CD4-positive, alpha-beta T cell treated with Interleukin-6 for 4 hours (primary cell): ENCODE measurements at places on chromosomes 1 and 21.

GRCh38 chr21:31501926-31502325 lies 157.6 kb upstream of the SOD1 start:
- no peak for DNase-seq

- no peak for DNase-seq
Measured at GRCh38 chr1:57463343-57463742, 39.5 kb upstream of the DAB1 start.

- DNase-seq: no peak
Measured at GRCh38 chr21:36075171-36075570, 5.3 kb downstream of the CBR1 start.

- peak; percentile 10 for DNase-seq
Measured at GRCh38 chr21:17454315-17455027, 58.4 kb upstream of the CXADR start.

DNA sequence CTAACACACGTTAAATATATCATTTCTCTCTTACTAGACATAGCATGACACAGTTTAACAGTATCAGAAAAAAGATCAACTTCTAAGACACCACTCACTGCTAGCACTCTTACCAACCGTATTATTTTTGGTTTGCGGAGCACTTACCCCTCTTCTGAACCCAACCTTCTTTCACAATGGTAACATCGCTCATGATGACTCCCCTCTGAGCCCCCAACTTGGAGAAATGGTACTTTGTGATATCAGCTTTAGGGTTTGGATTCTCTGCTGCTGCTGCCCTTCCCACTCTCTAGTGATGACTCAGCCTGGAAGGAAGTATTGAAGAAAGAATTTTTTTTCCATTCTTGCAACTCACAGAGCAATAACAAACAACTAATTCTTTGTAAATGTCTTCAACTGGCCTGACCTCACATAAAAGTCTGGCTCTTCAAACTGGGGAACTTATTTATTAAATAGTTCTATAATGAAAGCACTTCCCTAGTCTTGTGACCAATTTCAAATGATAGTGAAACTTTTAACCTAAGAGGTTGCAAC lies 7.0 kb downstream of the AKT3 start:
- peak; percentile 23 for DNase-seq

DNA sequence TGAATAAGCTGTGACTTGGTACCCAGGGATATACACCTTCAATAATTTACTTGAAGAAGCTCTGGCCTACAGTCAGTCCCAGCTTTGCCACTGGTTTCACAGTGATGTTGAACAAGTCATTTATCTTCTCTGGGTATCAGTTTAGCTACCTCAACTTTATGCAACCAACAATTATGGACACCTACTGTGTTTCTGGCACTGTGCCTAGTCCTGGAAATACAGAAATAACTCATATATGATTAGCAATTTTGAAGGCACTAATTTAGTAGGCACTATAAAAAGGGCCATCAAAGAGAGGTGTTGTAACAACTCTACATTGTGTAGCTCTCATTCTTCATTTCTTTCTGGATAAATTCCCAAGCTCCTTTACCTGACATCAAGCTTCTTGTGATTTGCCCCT lies 88.6 kb upstream of the SPATA6 start:
- DNase-seq: no peak

GRCh38 chr1:145962157-145963102 lies 1.9 kb downstream of the ANKRD34A start:
- peak; percentile 61 for DNase-seq

DNA sequence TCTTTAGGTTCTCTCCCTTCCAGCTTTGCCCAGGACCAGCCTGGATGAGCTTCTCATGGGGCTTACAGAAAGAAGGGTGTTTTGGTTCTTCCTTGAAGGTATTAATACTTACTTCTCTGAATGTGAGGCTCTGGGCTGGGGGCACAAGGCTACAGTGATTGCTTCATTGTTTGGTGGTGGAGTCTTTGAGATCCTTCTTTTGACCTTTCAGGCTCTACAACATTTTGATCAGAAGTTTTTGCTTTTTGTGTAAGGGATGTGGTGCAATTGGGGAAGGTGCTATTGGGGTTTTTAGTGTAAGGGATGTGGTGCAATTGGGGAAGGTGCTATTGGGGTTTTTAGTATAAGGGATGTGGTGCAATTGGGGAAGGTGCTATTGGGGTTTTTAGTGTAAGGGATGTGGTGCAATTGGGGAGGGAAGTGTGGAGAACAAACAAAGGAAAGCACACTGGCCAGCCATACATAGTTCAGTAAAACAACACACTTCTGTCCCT lies 103.6 kb upstream of the IVNS1ABP start:
- DNase-seq: no peak

DNA sequence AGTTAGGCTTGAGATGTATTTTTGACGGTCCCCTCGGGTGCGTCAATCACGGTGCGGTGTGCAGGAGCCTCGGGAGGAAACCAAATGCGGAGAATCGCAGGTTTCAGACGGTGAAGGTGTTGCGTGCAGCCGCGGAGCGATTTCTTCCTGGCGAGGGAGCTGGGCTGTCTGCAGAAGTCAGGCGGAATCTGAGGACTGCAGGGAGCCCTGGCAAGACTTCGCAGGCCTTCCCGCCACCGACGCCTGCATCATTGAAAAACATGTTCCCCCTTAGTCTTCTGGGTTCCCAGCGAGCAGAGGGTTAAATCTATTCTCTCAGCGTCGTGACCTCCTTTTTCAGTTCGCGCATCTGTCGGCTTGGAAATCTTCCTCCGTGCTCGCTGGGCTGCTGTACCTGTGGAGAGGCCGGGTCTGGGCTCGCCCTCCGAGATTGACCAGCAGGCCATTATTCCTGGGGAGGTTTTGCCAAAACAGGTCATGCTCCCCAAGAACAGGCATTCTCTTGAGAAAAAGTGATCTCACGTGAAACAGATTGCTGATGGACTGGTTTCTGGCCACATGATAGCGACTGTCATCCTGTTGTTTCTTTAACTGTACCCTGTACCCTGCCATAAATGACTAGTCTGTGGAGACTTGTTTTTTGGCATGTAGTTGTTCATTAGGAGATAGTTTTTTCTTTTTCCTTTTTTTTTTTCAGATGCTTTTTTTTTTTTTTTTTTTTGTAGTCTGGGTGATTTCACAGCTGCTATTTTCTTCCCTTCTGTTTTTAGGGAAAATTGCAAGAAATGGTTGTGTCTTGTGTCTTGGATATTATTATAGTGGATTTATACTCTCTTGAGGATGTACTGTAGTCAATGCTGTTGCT lies 894 bp downstream of the EPB41 start:
- DNase-seq: peak; percentile 68

DNA sequence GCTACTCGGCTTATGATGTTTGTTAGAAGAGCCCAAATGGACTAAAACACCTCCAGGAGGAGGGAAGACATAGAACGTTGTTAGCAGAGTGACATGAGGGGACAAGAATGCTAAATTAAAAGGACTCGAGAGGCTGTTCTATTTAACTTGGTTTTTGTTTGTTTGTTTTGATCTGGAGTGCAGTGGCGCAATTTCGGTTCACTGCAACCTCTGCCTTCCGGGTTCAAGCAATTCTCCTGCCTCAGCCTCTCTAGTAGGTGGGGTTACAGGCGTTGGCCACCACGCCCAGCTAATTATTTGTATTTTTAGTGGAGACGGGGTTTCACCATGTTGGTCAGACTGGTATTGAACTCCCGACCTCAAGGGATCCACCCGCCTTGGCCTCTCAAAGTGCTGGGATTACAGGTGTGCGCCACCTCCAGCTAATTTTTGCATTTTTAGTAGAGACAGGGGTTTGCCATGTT lies 5.1 kb upstream of the HNRNPU start:
- no peak for DNase-seq

DNA sequence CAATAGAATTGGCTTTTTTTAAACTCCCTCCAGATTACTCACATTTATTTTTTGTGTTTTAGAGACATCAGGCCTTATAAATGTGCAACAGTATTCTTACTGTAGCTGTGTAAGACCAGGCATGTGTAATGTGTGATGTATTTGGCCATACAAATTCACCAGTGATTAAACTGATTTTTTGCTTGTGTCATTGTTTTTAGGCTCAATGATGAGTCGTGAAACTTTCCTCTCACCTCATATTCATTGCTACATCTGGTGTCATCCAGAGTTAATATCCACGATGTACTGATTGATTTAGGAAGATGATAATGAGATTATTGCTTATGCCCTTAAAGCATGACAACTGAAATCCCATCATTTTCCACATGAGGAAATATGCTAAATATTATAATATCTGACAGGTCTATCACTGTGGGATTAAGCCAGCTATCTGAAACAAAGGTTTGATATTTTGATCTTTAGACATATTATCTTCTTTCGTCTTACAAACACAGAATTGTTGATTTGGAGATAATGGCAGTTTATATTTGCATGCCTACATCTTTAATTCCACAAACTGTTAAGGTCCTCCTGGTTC lies 487.9 kb downstream of the PTBP2 start:
- no peak for DNase-seq

- DNase-seq: no peak
Measured at GRCh38 chr1:226135059-226135651, 51.4 kb downstream of the ACBD3 start.

- DNase-seq: no peak
Measured at GRCh38 chr1:34625521-34626015, 129.3 kb upstream of the GJB5 start.

DNA sequence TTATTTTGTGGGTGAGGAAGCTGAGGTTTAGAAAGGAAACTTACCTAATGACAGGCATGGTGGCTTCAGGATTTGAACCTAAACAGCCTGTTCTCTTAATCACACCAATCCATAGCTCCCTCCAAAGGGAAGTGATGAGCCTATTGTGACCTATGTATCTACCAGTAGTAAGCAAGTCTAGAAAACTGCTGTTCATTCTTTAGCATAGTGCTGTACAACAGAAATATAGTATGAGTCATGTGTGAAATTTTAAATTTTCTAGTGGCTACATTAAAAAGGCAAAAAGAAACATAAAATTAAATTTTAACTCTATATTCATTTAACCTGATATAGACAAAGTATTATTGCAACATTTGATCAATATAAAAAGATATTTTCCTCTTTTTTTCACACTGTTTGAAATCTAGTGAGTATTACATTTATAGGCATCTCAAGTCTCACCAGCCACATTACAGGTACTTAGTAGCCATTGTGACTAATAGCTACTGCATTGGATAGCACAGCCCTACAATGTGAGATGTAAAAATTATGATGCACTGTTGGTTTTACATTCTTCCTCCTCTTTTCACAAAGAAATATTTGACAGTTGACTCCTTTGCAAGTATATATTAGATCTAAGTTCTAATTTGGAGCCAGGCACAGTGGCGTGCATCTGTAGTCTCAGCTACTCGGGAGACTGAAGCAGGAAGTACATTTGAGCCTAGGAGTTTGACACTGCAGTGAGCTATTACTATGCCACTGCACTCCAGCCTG lies 16.6 kb downstream of the IPO9 start:
- no peak for DNase-seq

DNA sequence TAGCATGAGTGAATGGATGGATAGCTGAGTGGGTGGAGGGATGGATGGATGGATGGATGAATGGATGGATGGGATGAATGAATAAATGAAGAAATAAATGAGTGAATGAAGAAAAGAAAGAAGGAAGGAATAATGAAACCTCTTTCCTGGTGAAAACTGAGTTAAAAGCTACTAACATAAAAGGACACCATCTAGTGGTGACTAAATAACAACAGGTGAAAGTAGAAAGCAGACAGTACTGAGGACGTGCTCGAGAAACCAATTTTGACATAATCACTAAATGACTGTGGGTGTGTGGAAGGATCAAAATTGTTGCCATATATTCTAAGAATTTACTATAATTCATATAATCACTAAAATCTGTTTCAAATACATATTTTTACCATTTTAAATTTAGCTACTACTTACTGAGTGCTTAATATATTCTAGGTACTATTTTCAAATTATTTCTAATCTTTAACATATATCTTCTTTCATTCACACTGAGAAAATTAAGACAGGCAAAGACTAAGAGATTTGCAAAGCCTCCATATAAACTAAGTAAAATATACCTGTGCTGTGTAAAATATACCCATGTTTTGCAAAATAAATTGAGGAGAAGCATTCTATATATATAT lies 522.9 kb downstream of the LRRIQ3 start:
- no peak for DNase-seq

GRCh38 chr1:160069460-160070231 lies at the start of gene KCNJ10:
Gene KCNJ10, minus strand, starts transcription at chr1:160070160. Its CDS starts 27,628 bp downstream, at chr1:160042532.
- no peak for DNase-seq

- no peak for DNase-seq
Measured at GRCh38 chr1:116107371-116107770, 3.8 kb upstream of the MAB21L3 start.

GRCh38 chr1:154955039-154955717 lies 721 bp downstream of the PBXIP1 start:
- peak; percentile 93 for DNase-seq
